BE2C (cell line): ENCODE measurements at places on chromosomes 4 and X.

DNA sequence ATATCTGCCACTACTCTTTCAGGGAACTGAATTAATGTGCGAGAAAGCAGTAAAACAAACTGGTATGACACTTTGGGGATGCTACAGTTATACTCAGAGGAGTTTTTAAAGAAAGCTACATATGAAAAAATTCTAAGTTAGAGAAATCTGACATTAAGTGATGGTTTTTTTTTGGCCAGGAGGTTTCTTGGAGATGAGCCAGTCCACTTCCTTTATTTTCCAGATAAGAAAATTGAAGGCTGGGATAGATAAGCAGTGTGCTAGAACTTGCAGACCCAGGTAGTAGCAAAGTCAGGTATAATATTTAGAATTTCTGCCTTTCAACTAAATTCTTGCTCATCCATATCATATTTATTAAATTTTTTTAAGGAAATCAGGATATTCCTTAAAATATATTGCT lies 106.8 kb downstream of the FAT4 start:
- DNase-seq, result no peak

DNA sequence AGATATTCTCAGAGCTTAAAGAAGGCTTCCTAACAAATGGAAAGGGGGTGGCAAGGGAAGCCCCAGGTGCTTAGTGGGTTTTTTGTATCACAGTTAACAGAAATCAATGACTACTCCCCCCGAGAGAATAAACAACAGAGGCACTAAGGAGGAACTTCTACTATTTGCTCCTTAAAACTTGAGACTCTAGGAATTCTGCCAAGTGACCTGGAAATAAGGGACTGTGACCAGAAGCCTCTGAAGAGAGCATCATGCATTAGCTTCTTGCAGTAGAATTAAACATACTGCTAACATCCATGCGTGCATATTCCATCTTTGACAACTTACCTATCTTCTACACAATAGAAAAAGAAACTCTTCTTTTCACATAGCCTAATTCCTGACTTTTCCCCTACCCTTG lies 86.8 kb downstream of the CAMK2D start:
- DNase-seq, result no peak

- no peak for DNase-seq
Measured at GRCh38 chr4:144594471-144594986, 51.4 kb upstream of the HHIP start.

DNA sequence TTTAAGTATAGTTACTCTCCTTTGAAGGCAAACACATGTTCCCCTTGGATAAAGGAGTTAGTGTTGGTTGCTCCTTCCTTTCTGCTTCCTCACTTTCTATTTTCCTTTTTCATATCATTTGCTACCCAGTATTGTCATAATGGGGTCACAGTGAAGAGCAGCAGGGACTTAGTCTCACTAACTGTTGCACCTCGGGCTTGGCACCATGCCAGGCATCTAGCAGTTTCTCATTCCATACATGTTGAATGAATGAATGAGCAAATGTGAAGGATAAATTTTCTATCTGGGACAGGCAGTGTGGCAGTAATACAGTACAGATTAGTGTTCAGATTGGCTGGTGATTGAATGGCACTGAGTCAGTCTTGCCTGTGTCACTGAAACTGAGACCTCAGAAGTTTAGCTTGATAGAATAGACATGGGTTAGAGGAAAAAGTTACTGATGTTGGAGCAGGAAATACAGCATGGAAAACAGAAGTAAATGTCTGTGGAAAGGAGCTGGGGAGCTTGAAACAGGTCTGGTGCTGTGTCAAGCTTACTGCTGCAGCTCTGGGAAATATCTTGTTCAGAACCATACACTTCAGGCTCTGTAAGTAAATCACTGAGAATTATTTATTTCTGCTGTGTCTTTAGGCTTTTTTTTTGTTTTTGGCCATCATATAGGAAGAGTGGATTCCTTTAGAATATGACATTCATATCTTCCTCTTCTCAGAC lies 55.8 kb upstream of the PITX2 start:
- peak; percentile 11 for DNase-seq

GRCh38 chr4:830601-831482 lies 4.9 kb upstream of the CPLX1 start:
- no peak for DNase-seq

DNA sequence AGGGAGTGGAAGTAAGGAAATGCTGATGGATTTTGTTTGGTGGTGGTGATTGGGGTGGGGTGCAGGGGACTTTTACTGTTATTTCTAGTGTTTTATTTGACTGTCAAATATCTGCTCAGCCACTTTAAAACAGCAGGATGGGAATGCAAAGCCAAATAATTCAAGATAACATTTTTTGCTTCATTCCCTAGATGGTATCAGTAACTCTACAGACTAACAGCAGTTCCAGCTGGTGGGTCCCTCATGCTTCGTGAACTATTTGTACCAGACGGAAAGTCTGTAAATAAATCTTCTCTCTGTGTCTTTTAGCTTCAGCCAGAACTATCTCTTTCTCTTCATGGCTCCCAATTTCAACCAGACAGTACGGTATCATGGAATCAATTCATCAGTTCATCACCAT lies 27.5 kb downstream of the GPR143 start:
- no peak for DNase-seq

DNA sequence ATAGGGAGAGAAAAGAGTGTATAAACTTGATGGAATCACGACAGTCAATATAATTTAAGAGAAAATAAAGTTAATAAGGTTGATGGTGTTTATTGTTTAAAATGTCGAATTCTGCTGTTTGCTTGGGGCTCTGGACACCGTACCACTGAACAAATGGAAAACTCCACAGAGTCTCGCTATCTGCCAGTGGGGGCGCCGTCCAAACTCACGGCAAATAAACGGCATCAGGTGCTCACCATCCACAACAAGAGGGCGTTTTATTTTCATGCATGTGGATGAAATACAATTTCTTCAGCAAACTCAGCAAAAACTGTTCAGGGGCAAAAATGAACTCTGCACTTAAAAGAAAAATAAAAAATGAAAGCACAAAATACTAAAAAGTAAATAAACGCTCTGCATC lies 46.6 kb upstream of the FAM47C start:
- no peak for DNase-seq

GRCh38 chr4:60215906-60216305 lies 984.2 kb upstream of the ADGRL3 start:
- DNase-seq, result no peak

DNA sequence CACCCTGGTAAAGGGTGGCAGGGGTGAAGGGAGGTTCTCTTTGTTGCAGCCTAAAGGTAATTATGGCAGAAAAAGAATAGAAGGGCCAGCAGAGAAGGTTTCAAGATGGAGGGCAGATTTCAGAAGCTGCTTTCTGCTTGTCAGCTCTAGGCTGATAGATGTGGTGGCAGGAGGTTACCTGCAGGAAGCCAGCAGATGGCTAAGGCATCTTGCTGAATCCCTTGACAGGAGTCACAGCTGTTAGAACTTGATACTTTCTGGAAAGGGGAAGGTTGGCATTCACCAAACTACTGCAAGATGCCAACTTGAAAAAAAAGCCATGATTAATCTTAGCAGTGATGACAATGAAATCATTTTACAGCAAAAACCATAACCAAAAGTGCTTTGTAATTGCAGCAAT lies 69.5 kb upstream of the CBLL2 start:
- no peak for DNase-seq

DNA sequence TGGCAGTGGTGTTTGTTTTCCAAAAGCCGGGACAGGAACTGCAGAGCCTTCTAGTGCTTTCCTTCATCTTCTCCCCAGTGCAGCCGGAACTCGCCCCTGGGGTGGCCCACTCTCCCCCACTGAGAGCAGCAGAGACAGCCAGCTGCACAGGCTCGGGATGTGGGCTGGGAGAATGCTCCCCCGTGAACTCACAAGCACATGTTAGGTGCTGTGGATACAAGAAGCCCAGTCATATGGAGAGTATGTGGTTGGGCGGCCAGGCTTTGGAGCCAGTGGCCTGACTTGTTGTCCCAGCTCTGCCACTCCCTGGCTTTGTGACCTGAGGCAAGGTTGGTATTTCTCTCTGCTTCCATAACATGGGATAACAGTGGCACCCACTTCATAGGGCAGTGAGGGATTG lies 9.4 kb upstream of the KIAA0232 start:
- no peak for DNase-seq

- peak; percentile 53 for DNase-seq
Measured at GRCh38 chr4:180057891-180058671, 2185.1 kb upstream of the TENM3 start.

DNA sequence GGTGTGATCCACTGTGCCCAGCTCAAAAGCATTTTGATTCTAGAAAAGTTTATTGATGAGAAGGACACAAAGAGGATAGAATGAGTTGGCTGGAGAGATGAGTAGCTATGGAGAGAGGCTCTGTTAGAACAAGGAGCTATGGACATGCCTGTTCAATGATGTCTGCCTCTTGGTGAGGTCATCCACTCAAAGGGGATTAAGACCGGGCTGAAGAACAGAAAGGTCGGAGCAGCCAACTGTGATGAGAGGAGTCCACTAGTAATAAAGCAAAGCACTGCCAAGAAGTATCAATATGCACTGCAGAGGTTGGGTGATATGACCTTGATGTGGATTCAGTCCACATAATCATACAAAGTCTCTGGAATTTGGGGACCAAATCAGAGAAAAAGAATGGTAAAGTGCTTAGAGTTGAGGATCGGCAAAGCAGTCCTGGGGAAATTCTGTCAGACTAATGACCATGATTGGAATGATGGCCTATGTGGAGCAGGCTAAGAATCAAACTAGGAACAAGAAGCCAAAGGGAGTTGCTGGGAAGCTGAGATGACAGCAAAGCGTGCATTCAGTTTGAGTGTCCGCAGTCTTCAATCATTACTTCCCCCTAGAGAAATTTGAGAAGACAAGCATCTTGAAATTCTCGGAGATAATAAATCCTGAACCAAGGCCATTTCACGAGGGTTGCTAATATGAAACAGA lies 55.7 kb upstream of the MMAA start:
- DNase-seq, result no peak

GRCh38 chr4:54090804-54091623 lies 8.9 kb upstream of the GSX2 start:
- no peak for DNase-seq

- DNase-seq, result no peak
Measured at GRCh38 chrX:106917830-106918500, 2.2 kb upstream of the CLDN2 start.

DNA sequence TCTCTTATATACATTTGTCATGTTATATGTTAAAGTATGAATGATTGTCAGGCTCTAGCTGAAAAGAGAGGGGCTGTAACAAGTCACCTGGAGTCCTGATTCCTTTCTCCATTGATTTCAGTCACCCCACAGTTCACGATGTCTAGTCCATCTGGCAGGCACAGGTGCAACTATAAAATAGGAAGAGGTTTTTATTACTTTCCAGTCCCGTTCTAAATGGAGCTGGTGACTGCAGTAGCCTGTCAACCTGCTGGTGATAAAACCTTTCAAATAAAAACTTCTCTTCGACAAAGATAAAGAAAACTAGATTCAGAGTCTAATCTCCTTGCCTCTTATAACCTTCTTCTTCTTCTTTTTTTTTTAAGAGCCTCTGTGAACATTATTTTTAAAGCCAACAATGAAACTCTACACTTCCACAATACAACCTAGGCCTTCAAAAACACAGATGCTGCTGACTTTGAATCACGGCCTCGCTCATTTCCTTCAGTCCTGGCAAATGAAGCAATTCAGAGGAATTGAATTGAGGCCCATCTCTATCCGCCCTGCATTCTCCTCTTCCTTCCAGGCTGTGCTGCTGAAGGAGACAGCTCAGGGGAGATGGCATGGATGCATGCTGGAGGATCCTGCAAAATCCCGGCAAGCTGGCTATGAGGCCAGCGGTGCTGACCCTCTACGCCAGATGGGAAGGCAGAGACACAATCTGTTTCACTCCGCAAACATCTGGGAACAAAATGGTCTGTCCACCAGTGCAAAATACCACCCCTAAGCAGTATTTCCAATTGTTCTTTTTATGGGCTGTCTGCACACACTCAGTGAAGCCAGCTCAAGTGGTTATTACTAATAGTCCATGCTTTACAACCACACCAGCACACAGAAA lies 27.3 kb upstream of the CDKN2AIP start:
- no peak for DNase-seq
